Stimulated activated CD4-positive, alpha-beta T cell treated with anti-CD3 and anti-CD28 coated beads, Interleukin-4, amount 100 ng/mL, for 24 hours (primary cell): ENCODE measurements at places on chromosomes 7 and 10.

- no peak for DNase-seq
Measured at GRCh38 chr10:121426307-121426706, 171.9 kb downstream of the FGFR2 start.

GRCh38 chr10:132413226-132414205, 16.5 kb downstream of the PWWP2B start:
- no peak for DNase-seq

- no peak for DNase-seq
Measured at GRCh38 chr10:92241158-92241500, 49.7 kb downstream of the CPEB3 start.

DNA sequence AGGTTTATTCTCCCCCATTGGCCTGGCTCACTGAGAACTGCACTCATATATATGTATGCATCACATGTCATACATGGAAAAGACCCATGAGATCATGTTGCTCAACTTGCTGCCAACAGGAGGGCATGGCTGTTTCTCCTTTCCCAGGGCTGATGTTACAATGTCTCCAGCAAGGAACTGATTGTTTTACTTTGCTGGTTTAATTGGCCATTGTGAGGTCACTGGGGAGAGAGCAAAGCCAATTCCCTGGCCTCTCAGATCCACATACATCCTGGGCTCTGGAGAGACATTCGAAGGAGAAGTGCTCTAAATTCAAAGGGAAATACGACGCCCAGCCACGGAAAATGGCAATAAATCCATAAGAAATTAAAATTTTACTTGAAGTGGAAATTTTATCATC, 287.8 kb downstream of the WDR11 start:
- no peak for DNase-seq

- peak; percentile 10 for DNase-seq
Measured at GRCh38 chr7:94656925-94657731, 1.2 kb upstream of the SGCE start.

GRCh38 chr10:97117372-97117771, 68.4 kb downstream of the SLIT1 start:
- DNase-seq, result no peak

GRCh38 chr7:30630986-30631385, 36.3 kb downstream of the GARS1 start:
- DNase-seq, result no peak

- DNase-seq, result no peak
Measured at GRCh38 chr7:1670894-1671593, 967 bp downstream of the ELFN1 start.

DNA sequence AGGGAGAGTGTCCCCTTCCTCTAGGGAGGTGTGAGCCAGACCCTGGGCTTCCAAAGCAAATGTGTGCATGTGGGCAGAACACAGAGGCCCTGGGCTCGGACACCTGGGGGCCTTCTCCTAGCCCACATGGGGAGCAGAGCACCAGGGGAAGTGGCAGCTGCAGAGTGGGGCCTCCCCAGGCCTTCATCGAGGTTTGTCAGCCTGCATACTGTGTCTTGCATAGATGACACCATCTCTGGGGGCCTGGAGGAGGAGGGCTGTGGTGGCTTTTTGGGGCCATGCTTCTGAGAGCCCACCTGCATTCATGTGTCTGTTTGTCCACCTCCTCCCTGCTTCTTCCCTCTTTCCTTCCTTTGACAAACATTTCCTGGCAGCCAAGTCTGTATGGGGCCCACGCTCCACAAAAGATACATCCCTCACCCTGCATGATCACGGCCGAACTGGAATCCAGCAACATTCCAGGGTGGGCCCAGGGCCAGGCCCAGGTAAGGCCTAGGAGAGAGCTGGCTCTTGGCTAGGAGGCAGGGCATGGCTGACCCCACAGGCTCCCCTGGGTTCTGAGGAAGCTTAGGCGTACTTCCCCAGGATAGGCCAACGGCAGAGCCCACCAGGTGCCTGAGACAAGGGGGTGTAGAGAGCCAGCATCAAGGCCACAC, 79.2 kb downstream of the ZMIZ1 start:
- no peak for DNase-seq

DNA sequence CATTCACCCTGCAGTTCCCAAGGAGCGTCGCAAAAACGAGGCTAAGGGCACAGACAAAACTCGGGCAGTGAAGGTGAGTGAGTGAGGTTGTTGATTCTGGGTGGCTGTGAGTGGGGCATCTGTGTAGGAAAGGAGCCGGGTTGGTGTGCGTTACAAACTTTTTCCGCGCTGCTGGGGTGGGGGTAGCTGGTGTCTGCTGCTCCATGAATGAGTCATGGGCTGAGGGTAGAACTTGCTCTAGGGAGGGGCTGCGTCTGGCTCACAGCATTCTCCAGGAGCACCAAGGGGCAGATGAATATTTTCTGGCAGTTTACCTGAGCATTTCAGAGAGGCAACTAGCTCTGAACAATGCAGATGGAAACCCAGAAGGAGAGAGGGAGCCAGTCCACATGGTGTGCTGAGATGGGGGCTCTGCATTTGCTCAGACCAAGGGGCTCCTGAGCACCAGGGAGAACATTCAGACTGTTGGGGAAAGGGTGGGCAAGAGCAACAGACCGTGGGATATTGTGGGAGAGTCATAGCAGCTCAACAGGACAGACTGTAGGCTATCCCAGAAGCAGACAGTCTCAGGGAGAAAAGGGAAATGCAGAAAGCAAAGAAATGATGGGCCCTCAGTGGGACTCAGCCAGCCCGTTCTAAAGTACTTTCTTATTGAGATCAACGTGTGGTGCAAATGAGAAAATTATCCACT, 18.8 kb downstream of the NOBOX start:
- DNase-seq, result peak; percentile 51

GRCh38 chr7:55992346-55992745, 28.0 kb downstream of the NIPSNAP2 start:
- no peak for DNase-seq

DNA sequence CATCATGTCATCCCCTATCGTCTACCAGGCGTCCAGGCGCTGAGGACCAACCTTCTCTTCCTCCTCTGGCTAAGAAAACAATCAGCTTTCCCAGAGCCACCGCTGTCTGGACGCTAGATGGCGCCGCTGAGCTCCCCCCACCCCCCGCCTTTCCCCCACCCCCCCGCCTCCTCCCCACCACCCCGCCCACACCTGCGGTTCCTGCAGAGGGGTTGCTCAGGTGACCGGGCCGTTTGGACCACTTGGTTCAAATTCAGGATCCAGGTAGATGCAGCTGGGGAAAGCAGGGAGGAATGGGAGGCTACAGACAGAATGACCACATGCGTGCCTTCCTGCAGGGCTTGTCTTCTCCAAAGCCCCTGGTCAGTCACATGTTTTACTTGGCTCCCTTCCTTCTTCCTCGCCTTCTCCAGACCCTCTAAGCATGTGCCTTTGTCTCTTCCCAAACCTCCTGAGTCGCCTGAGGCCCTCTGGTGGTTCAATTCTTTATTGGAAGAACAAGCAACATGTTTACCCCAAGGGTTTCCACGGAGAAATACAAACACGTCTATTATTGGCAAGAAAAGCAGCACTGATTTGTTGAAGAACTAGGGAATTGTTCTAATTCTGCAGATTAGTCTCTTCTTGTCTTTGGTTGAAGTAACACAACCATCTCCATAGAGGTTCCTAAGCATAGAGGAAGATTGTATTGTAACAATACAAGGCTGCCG, 24.7 kb downstream of the AOC1 start:
- DNase-seq, result peak; percentile 49

DNA sequence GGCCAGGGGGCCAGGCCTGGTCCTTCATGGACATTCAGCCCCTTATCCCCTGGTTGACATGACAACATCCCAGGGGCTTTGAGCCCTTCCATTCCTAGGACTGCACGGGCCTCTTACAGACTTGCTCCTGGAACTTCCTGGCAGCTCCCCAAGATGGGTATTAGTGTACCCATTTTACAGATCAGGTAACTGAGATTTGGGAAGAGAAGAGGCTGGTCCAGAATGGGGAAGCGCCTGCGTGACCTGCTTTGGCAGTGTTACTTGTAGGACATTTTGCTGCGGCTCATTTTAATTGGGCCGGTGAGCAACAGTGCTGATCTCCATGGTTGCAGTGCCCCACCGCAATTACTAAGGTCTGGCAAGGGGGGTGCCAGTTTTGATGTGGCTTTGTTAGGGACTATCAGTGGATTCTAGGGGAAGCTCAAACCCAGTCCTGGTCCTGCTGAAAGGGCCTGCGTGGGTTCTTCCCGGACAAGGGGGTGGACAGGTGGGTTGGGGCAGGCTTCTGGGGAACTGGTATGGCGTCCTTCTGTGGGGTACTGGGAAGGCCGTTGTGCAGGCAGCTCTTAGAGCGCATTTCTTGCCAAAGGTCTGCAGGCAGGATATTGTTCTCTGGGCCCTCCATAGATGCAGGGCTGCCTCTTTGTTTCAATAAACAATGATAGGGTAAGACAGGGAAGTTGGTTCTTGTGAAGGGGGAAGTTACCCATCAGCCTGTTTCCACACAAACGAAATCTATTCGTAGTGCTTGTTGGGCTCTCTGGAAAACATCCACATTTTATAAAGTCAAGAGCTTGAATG, 137.6 kb downstream of the RGS10 start:
- DNase-seq, result no peak

- DNase-seq, result no peak
Measured at GRCh38 chr10:34299105-34299611, 515.9 kb downstream of the PARD3 start.

DNA sequence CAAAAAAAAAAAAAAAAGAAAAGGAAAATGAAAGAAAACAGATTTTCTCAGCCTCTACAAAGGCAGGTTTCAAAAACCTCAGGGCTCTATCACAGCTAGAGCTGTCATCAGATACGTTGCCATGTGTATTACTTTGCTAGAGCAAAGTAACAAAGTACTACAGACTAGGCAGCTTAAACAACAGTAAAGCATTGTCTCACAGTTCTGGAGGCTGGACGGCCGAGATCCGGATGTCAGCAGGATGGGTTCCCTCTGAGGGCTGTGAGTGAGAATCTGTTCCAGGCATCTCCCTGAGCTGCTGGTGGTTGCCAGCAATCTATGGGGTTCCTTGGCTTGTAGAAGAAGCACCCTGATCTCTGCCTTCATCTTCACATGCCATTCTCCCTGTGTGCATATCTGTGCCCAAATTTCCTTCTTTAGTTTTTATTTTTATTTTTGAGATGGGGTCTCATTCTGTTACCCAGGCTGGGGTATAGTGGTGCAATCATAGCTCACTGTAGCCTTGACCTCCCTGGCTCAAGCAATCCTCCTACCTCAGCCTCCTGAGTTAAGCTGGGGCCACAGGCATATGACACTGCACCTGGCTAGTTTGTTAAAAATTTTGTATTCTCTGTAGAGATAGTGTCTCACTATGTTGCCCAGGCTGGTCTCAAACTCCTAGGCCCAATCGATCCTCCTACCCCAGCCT, 48.9 kb upstream of the KDM7A start:
- DNase-seq, result no peak

GRCh38 chr10:103153302-103154197, 39.5 kb downstream of the NT5C2 start:
- DNase-seq, result no peak

- no peak for DNase-seq
Measured at GRCh38 chr7:113282875-113283274, 164.5 kb upstream of the SMIM30 start.

GRCh38 chr10:89301721-89302445, at the start of gene IFIT2:
Gene IFIT2 (plus strand): TSS chr10:89302046. CDS start chr10:89302124, 78 bp downstream.
- peak; percentile 19 for DNase-seq

GRCh38 chr10:44575601-44576380, 190.9 kb upstream of the CXCL12 start:
- no peak for DNase-seq

DNA sequence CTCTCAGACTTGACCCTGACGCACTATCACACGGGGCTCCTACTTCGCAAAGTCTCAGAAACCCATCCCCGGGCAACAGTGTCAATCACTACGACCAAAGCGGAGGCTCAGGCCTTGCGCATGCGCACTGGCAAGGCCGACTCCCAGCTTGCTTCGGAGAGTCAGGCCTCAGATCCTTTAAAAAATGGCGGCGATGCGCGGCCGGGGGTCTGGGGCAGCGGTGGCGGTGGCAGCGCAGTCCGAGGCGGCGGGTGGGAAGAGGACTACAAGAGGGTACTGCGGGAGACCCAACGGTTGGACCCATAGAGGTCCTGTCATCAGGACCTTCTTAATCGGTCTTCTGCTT, 196.9 kb downstream of the ZNF716 start:
- DNase-seq, result no peak

DNA sequence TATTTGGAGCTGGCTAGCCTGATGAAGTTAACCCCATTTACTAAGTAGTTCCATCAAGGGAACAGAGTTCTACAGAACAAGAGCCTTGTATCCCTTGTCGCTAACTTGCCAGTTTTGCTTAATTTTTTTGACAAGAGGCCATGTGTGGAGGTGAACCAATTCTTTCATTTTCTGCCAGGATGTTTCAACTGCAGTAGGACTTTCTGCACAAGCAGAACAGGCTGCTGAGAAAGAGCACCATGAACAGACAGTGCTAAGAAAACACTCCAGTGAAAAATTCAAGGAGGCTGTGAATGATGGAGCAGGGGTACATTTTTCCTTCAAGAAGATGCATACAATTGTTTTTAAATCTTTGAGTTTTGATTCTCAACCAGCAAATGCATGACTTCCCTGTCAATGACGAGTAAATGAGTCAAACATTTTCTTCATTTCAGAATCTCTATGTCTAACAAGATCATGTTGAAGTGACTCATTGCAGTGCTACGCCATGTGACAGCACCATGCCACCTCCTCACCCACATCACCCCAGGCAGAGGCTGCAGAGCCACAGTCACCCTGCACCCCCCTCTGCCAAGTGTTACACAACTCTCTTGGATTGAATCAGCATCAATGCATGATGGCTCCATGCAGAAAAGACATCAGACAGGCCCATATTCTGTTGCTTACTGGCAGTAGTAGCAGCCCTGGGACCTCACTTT, 193.1 kb downstream of the COBL start:
- DNase-seq, result peak; percentile 79

DNA sequence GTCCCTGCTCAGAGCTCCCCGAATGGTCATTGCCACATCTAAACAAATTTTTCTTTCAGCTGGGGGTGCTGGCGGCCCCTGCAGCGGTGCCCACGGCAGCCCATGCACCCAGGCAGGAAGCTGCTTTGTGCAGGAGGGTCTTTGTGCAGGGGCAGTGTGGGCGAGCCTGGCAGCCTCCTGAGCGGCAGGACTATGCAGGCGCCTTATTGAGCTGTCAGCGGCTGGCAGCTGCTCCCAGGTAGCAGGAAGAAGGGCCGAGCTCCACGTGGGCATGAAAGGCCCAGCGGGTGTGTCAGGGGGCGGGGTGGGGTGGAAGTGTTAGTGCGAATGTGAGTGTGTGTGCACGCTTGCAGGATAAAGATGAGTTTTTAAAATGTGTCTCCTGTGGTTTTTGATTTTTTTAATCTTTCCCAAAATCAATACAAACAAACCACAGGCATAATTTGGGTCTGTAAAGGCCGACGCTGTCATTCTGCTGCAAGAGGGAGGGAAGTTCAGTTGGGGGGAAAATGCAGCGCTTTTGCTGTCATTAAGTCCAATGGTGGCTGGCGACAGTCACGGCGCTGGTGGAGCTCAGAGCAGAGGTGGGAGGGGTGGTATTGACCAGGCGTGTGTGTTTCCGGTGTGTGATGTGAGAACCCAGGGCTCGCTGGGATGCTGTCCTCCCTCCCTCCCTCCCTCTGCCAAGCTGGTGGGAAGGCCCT, 83.9 kb downstream of the LHPP start:
- no peak for DNase-seq
